ENCODE measurements at places on chromosomes 6 and 20.

DNA sequence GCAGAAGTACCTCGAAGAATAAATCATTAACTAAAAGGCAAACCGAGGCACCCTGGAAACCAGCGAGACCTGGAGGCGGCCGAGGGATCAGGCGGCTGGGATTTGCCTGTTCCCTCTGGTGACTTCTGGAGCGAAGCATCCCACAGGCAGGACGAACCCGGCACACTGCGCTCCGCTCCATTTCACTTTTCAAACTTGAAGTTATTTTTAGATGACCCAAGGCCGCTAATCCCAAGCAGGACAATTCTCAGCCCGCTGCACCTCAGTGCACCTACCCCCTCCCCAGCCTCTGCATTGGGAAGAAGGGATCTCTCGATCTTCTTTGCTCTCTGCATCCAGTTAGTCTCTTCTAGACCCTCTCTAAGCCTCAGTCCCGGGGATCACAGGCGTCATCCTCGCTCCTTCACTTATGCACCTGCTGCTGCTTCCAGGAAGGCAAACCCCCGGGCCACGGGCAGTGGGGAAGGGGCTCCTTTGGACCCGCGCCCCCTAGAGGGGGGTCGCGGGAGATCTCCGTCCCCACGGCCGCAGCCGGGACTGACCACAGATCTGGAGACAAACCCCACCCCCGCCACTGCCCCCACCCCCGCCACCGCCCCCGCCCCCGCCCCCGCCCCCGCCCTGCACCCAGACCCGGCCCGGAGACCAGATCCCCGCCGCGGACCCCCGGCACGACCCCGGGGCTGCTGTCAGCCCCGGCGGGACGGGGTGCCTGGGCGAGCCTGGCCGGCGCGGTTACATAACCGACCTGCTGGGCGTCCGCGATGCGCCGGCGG is 636 bp downstream of the RCAN2 start:
- peak; percentile 17 for DNase-seq

GRCh38 chr20:33532753-33533459 is 43.0 kb downstream of the CBFA2T2 start:
- DNase-seq, result no peak

DNA sequence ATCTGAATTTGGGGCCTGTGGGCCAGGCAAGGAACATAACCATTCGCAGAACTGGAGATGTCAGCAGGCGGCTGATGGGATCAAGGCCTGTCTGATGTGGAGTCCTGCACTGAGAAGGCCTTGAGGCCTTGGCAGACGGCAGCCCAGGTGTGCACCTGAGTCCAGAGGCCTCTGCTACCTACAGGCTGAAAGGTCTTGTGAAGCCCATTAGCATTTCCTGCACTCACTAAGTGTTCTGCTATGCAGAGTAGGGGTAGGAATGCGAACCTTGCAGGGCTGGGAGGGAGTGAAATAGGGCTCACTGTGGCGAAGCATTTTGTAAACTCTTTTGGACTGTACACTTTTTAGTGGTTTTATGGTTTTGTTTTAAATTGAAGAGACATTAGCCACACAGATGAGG is 48.3 kb upstream of the RNF24 start:
- no peak for DNase-seq

DNA sequence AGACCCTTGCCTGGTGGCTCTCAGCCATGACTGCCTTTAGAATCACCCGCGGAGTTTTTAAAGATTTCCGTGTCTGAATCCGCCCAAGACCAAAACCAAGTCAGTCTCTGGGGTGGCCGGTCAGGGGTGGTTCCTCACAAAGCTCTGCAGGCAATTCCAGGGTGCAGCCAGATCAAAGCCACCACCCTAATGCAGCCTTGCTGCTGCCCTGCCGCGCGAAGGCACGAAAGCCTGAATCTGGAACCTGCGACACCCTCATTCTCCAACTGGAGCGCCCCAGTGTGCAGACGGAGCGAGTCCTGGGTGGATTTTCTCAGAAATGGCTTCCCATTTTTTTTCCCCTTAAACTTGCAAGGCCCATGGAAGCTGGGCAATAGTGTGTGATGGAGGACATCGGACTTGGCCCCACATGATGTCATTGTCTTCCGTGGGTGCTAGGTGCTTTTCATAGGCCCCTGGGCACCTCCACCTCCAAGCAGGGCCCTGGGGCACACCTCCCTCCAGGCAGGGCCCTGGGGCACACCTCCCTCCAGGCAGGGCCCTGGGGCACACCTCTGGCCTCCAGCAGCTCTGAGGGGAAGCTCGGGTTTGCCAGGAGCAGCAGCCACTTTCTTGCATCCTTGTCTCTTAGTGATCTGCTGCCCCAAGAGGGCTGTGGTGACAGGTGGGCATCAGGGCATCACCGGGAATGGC is 343.1 kb downstream of the ZFAND3 start:
- no peak for DNase-seq

DNA sequence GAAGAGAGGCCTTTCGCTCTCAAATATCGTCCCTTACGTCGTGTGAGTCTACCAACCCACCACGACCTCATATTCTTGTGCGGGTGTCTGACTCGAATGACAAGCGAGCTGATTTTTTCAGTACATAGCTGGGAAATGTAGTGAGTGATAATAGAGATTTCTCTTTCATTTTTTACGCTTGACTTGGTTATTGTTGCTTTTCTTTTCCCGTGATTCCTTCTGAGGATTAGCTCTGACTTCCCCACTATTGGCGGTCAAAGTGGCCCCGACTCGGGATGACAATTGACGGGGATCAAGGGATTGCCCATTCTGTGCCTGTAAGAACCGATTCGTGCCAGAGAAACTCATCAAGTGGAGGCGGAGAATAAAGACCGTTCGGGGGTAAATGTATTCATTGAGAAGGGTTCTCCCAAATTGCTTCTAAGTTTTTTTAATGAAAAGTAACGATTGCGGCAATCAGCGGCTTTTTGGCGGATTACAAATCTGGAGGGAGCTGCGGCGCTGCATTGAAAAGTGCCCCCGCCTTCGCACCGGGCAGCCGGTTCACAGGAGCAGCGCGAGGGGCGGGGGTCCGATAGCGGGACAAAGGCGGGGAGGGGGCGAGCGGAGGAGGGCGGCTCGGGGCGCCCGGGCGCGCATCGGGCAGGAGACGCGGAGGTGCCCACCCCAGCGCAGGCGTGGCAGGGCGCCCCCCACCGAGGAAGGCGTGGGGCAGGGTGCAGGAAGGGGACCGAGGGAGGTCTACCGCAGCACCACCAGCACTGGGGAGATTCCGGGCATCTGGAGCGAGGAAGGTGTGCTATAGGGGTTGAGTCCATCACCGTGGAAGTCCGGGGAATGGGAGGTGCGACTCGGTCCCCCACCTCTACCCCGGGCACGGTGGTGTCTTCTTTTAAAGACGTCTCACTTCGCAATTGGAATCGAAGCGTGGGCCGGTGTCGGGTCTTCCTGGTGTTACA is 44.5 kb upstream of the OSTM1 start:
- DNase-seq, result no peak

All from GM10248 (cell line).